Hippocampal formation (tissue), 2 donors: ENCODE measurements at places on chromosomes 3 and 15.

DNA sequence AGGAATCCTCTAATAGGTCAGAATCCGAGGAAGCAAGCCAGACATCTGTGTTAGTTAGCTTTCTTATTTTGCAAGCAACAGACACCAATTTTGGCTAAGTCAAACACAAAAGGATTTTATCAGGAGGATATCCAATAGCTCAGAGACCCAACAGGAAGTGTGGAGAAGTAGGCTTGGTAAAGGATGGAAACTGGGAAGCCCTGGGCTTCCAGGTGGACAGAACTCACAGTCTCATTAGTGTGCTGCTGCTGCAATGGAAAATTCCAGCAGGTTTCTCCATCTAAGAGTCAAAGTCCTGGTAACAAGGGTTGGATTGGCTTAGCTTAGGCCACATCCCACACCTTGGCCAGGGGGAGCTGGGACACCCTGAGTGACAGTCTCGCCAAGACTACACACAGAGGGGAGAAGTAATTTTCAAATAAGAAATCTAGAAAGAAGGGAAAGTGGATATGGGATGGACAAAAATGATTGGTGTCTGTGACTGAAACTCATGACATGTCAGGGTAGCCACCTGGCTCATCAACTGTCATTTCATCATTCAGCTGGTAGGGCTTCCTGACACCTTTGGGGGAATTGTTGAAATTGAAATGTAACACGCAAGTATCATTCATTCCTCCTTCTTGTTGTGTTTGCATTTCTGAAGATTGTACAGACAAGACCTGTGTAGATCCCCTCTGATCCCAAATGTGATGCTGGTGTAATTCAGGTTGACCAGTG, 158.6 kb downstream of the THSD4 start:
- DNase-seq, result no peak

DNA sequence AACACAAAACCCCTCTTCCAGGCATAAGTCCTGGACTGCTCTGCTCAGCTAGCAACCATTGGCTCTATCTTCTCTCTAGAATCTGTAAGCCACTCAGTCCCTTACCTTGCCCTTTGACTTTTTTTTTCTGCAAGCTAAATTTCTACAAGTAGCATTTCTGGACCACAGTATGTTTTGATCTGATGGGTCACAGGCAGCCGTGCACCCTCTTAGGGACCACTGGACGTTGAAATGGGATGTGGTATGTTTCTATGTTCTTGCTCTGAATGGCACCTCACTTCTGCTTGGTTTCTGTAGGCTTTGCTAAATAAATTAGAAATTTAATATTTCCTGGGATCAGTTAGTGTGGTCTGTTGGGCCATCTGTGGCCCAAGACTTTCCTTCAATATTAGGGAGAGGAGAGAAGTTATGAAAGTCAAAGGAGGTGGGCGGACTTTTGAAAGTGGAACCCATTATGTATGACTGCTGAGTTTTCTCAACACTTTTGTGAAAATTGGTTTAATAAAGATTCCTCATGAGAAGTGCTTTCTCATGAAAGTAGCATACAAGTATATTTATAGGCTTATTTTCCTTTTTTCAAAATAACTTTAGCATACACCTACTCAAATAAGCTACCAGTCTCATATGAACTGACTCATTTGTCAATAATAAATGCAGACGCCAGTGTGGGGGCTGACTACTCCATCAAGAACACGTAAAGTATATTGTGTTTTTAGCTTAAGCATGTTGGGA, 18.4 kb upstream of the TIPARP start:
- no peak for DNase-seq

- no peak for DNase-seq
These were observed 598.4 kb downstream of the FGF12 start for GRCh38 chr3:192128922-192129321.

DNA sequence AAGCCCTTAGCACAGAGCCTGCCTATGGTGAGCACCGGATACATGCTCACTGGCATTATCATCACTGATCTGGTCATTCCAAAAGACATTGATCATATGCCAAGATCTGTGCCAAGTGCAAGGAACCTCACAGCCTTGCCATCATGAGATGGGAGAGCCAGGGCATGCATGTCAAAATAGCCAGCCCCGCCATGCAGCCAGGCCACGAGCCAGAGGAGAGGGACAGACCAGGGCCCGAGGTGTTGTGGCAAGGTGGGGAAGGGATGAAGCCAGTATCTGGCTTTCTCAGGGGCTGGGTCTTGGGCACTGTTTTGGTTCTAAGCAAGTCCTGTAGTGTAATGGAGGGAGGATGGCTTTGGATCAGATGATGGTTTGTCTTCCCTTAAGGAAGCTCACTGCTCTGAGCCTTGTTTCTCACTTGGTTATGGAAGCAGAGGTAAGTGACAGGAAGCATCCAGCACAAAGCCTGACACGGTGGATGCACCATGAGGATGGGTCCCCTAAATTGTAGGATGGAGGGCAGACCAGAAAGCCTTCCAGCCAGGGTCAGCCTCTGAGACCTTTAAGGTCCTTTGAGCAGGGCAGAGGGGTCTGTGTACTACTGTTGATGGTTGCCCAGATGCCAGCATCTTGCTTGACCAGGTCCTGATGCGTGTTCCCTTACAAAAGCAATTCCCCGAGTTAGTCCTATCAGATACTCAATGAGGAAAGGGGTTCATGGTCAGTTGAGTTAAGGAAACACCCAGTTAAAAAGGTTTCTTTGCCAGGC, 247.7 kb upstream of the TLE3 start:
- DNase-seq, result no peak

DNA sequence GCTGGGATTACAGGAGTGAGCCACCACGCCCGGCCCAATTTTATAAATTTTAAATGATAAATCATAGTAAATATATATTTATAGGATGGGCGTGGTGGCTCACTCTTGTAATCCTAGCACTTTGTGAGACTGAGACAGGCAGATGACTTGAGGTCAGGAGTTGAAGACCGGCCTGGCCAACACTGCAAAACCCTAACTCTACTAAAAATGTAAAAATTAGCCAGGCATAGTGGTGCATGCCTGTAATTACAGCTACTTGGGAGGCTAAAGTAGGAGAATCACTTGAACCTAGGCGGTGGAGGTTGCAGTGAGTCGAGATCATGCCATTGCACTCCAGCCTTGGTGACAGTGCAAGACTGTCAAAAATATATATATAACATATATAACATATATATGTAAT, 26.4 kb downstream of the MFN1 start:
- DNase-seq, result no peak

- DNase-seq, result no peak
These were observed 121.8 kb upstream of the SMAD3 start for GRCh38 chr15:66943456-66944095.
